ENCODE measurements at places on chromosomes 2 and 18. TPM values are rescaled to one million over a fixed set of nuclear protein-coding genes. Genes with fewer than 3 reads are reported as not detected.
A peak's percentile ranks its signal among the peaks of the same experiment; 100 is the strongest.

GPR45 gene
- total RNA-seq, result not detected

EPC2 gene
- 30.2 TPM for total RNA-seq

SERPINB12 gene
- total RNA-seq, result 64.6 TPM

CFAP65 gene
- total RNA-seq, result not detected

GCKR gene
- total RNA-seq, result 0.49 TPM

GRCh38 chr2:29601321-29601720 lies 320.1 kb downstream of the ALK start:
- no peak for DNase-seq

GRCh38 chr2:128452536-128453530 lies 134.2 kb upstream of the HS6ST1 start:
- no peak for DNase-seq

- DNase-seq, result no peak
These were observed 8.8 kb downstream of the RAB1A start for GRCh38 chr2:65120990-65121693.

DNA sequence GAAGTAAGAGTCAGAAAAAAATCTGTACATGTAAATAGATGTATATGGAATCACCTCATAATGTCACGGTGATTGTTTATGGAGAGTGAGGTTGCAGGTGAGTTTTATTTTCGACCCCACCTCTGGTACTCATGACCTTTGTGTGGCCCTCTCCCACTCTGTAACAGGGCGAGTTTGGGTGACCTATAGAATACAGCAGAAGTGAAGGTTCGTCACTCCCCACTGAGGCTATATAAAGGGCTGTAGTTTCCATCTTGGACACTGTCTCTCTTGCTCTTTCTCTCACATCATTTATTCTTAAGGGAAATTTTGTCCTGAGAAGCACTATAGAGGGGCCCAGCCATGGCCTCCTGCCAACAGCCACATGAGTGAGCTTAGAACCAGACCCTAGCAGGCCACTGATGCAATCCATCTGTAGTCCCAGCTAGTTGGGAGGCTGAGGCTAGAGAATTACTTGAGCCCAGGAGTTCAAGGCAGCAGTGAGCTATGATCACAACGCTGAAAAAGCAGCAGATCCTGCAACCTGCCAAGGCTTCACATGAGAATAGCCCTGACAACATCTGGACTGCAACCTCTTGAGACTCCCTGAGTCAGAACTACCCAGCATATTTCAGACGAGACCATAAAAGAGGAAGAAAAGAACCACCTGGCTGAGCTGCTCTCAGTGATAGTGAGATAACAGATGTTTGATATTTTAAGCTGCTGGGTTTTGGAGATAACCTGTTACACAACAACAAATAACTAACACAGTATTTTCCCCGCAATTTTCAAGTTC lies 74.3 kb upstream of the SLC1A4 start:
- DNase-seq, result no peak

- no peak for DNase-seq
These were observed 108.6 kb downstream of the C1D start for GRCh38 chr2:67954093-67954748.

DNA sequence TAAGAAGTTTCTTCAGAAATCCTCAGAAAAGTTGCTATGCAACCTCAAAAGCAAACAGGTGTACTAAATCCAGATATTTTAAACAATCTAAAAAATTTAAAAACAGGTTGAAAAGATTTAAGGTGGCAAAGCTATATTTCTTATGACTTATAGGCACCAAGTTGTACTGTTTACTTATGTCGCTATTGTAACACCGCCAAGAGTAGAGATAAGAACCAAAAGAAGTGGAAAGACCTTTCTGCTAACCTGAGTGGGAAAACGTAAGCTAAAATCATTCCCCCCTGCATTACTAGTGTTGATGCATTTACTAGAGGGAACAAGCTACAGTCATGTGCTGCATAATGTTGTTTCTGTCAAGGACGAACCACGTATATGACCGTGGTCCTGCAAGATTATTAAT lies 83.1 kb downstream of the TRIP12 start:
- no peak for DNase-seq

DNA sequence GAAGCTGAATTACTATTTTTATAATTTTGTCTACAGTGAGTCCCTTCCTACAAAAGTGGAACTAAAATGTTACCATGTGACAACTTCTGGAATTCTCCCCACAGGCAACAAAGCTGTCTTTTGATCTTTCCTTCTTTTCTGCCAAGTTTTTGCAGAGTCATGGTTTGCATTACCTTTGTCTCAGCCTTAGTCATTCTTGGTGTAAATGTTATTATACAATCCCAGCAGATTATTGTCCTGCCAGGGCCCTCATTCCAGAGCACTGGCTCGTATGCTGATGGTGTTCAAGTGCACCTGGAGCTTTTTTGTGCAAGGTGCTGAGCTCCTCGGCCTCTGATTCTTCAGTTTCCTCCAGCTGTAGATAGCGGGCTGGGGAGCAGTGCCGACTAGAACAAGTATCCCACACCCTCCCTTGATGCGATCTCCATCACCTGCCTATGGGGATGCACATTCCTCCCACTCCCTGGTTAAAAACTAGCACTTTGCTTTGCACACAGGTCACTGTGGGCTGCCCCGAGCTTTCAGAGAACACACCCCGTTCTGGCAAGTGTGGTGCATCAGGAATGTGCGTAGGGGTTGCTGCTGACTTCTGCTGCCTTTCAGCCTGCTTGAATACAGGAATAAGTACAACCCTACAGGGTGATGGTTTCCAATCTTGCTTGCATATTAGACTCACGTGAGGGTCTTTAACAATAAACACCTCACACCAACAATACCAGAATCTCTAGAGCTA lies 263.6 kb downstream of the RNF144A start:
- peak; percentile 16 for DNase-seq

DNA sequence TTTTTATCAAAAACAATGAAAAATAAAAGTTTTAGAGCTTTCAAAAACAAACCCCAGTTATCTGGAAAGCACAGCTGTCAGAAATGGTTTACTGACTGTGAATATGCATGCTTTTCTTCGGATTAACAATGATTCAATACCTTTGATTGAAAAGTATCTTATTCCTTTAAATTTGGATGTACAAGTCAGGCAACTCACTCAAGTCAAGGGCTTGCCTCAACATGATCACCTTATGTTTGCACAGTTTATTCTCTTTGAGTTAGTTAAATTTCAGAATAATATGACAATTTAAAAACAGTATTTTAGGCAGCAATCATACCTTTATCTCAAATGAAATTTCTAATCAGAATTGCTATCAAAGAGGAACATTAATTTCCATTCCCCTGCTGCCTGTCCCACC lies 108.8 kb upstream of the FOSL2 start:
- no peak for DNase-seq

- peak; percentile 14 for DNase-seq
These were observed 68.0 kb downstream of the MAPK4 start for GRCh38 chr18:50627594-50628532.

DNA sequence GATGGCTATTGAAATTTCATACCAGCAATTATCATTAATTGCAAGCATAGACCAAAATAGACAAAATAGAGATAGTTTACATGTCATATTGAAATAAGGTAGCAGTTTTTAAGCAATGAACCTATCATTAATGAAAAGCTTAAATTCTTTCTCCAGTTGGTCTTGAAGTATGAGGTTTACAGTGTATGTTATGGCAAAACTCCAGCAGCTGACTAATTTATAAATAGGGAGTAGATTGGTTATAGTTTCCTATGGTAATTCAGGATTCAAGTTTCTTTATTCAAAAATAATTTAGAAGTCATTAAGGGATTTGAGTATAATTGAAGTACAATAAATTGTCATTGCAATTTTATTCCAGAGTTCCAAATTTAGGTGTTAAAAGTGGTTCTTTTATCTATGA lies 69.6 kb upstream of the COL5A2 start:
- no peak for DNase-seq

- no peak for DNase-seq
These were observed 36.1 kb upstream of the CAB39 start for GRCh38 chr2:230676546-230676945.

- DNase-seq, result peak; percentile 99
These were observed at the start of gene ZEB2 for GRCh38 chr2:144519934-144520731. Gene ZEB2 (minus strand): TSS chr2:144520119. CDS start chr2:144517350, 2,769 bp downstream.

DNA sequence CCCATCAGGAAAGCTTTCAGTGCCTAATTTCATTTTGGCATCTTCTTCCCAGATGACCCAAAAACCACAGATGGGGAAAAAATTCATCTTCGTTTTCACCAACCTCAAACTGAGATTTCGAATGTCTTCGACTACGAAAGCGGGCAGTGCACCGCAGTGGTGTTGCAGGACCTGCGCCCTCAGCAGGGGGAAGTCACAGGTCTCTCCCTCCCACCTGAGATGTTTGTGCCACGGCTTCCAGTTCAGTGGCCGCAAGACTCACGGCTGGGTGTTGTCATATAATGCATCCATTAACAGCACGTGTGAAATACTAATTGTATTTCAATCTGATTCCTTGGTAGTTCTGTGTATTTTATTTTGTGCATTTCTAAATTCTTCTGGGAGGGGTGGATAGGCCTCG lies 66.2 kb upstream of the SALL3 start:
- DNase-seq, result no peak

DNA sequence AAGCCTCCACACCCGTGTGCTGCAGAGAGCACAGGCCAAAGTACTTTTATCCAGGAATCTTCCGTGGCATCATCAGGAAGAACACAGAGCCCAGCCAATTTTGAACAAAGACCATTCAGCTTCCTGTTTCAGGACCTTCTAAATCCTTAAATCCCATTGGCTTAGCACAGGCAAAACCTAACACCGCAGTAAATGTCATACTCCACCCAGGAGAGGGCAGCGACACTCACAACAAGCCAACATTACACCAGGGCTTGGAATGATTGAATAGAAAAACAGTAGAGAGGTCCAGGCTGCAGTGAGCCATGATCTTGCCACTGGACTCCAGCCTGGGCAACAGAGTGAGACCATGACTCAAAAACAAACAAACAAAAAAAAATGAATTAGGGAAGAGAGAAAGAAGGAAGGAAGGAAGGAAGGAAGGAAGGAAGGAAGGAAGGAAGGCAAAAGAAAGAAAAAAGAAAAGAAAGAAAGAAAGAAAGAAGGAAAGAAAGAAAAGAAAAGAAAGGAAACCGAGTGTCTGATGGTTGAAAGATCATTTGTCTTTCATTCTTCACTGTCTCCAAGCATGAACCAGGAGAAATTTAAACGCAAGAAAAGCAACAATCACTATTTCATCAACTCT lies 144.6 kb upstream of the SATB2 start:
- DNase-seq, result no peak

- no peak for DNase-seq
These were observed 109.3 kb downstream of the MBP start for GRCh38 chr18:77023102-77023782.

DNA sequence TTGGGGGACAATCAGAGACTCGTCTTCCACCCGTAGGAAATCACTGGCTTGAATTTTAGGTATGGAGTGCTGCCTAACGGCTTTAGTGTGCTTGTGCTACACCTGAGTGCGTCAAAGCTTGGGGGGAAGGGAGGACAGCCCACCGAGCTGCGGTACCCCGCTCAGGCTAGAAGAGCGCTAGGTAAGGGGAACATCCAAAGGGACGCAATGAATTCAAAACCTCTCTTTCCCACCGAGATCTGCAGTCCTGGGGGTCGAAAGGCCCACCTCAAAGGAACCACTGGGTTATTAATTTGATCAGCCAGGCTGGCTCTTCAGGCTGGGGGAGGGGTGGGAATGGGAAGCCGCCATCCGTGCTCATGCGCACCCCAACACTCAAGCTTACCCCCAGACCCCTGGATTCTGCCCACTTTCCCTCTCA lies 2.7 kb downstream of the EPHA4 start:
- DNase-seq, result no peak

GRCh38 chr18:2822213-2822921 lies 24.4 kb upstream of the EMILIN2 start:
- DNase-seq, result no peak

Measured in skin of body (tissue), 3 donors.